Muscle of back (tissue), 13 donors: ENCODE measurements at places on chromosomes 1 and 21.

DNA sequence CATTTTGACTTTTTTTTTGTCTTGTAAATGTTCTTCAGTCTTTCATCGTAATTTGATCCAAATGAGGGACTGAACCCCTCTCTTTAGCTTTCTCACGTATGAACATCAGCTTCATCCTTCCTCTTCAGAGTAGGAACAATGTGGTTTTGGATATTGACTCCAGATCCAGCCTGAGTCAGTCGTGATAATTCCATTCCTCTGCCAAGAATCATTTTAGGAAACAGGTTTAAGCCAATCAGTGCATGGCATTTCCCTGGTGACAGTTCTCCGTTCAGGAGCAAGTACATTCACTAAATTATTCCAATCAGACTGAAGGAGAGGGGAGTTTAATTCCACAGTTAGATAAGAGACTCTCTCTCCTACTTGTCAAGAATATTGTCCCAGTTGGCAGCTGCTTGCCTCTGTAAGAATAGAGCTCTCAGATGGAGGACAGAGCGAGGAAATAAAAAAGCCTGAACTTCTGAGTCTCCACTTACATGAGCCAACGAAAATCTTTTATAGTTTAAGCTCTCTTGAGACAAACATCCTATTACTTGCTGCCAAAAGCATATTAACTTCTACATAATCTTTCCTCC is 18.6 kb downstream of the RHOU start:
- DNase-seq: peak; percentile 44

- DNase-seq: no peak
These were observed 1298.9 kb upstream of the ADGRL4 start for GRCh38 chr1:80305466-80305865.

- DNase-seq: no peak
These were observed 1051.6 kb downstream of the AMY1C start for GRCh38 chr1:104801344-104801743.

DNA sequence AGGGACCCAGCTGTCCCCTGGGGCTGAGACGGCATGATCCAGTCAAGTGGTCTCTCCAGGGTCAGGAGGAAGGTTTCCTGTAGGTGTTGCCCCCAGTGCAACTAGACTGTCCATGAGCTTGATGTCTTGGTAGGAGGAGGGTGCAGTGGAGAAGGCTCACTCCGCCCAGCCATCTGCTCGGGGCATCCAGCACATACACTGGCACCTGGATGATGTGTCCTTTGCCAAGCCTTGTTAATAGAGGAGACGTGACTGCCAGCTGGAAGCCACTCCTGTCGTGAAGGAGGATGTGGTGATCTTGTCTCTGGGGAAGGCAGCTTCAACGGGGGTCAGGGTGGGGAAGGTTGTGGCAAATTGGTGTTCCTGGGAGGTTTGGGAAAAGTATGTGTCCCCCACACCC is 6.2 kb downstream of the DISP3 start:
- DNase-seq: no peak

DNA sequence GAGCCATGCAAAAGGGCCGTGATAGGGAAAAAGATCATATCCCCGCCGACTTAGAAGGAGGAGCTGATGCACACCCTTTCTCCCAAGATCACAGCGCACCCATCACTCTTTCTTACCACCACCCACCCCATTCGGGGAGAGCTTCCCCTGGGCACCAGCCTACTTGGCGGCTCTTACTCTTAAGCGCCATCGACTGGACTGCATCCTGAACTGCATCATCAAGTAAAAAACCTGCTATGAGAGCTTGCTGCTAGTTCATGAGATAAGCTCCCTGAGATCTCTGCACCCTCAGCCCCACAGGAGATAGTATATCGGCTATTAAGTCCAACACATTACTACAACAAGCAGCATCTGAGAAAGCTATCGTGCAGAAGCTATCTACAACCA is 125.1 kb downstream of the BARHL2 start:
- DNase-seq: no peak

DNA sequence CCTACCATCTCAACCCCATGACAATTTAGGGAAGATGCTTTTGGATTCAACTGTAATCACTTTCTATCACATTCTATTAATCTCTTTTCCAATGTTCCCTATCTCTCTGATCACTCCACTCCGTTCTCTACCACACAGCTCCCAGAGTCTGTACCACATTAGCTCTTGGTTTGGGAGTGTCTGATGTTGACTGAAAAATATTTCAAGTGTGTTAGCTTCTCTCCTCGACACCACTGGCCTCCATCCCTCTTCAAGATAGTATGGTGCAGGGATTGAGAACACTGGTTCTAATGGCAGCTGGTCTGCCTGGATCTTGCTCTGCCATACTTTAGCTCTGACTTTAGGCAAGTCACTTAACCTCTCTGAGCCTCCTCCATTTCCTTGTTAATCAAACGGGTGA is 39.9 kb downstream of the ATP1A1 start:
- DNase-seq: no peak

GRCh38 chr1:46176211-46176865 is at the start of gene P3R3URF:
Gene P3R3URF, minus strand, starts transcription at chr1:46176488. Its CDS starts 17 bp downstream, at chr1:46176471.
- DNase-seq: no peak

DNA sequence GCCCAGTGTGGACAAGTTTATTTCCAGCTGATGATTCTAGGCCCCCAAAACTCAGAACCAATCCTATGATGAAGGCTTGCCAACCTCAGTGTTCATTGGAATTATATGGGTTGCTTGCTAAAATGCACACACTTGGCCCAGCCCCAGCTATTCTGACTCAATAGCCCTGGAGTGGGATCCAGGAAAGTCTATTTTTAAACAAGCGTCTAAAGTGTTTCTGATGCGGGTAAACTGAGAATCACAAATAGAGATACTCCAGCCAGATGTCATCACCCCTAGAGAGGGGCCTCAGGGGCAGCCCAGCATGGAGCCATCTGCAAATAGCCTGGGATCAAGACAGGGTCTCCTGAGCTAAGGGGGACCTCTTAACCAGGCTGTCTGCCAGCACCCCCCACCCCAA is 46.0 kb downstream of the PKP1 start:
- DNase-seq: peak; percentile 57

GRCh38 chr1:93114391-93114790 is 35.3 kb downstream of the MTF2 start:
- DNase-seq: no peak

DNA sequence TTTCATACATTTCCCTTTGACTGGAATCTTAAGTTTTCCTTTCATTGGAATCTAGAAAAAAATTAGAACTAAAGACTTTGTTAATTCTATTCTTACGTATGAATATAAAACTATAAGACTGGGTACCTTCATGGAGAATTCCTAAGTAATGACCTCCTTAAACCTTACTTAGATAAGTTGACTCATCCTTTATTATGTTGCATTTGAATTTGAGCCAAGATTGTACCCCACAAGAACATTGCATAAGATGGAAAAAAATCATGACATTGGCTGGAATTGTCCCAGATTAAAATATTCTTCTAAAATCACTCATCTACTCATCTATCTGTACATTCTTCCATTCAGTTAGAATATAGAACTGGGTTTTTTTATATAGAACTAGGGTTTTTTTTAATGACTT is 137.4 kb downstream of the C1orf21 start:
- DNase-seq: no peak

DNA sequence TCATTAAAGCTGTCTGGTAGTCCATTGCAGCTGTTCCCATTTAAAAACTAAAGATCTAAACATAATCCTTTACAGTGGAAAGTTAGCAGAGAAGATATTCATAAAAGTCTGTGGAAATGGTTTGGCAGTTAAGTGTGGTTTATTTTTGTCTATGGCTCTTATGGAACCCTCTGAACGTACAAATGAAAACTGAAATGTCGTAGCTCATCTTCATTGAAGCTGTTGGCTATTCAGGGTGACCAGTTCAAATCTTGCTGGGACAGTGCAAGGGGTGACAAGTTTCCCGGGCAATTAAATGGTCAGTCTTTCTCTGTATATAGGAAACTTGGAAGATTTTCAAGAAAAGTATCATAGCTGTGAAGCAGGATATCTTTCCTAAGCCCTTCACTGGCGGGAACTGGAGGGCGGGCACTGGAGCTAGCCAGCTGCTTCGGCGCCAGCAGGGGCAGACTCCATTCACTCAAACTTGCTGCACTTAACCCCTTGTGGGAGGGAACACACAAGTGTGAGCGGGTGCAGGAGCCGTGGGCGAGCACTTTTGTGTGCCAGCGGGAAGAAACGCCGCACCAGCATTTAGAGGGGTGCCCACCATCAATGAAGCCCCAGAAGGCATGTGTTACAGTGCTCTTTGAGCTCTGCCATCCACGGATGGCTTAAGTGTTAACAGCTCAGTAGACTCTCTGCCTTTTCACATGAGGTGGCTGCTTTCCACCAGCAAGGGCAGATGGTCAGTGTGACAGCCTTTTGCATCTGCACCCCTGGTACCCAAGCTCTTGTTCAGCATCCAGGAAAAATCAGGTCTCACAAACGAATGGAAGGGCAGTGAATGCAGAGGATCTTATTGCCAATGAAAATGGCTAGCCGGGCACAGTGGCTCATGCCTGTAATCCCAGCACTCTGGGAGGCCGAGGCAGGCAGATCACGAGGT is 232.1 kb upstream of the KAZN start:
- DNase-seq: peak; percentile 65

DNA sequence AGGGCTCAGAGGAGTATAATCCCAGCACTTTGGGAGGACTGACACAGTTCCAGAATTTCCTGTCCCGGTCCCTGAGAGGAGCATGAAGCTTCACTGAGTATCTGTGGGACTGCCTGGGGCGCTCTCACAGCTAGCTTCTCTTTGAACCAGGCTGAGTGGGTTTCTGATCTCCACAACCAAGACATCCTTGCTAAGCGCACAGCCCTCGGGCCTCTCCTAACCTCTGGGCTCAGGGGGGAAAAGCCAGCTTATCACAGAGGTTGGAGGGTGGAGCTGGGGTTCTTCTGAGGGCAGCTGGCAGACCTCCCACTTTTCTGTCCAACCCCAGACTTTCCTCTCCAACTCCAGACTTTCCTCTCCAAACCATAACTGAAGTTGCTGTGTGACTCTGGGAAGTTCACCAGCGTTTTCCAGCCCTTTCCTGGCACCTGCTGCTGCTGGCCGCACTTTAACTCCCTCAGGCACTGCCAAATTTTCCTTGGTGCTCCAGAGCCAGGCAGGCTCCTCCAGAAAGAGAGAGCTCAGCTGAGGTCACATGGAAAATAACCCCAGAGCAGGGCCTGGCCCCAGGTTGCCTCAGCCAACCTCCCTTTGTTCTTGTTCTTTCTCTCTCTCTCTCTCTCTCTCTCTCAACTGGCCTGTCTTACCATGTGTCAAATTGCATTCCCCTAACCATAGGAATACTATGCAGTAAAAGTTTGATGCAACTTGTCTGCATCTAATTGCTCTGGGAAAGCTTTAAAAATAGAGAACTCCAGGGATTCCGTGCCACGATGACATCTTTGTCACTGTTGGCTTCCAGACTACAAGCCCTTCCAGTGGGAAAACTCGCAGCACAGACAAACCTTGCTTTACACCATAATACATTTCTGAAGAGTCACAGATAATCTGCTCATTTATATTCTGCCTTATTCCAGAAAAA is 49.5 kb downstream of the OLFML2B start:
- peak; percentile 63 for DNase-seq
